ENCODE measurements at places on chromosomes 11 and 22.

DNA sequence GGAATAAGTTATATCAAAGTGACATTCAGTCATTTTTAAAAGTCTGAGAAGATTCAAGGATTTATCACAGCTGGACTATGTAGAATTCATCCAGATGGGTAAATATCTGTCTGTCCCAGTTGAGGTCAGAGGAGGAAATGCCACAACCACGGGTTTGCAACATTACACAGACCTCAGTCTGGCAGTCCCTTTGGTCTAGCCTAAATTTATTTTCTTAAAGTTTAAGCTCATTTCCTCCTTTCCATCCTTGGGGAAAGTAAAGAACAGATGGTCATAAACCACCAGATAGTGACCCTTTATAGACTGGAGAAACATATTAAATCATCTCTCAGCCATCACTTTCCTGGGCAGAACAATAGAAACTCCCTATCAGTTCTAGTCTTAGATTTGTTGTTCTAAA lies 238.4 kb upstream of the DDI1 start:
- DNase-seq, result no peak

- no peak for DNase-seq
Measured at GRCh38 chr11:115077740-115078139, 399.4 kb downstream of the NXPE2 start.

DNA sequence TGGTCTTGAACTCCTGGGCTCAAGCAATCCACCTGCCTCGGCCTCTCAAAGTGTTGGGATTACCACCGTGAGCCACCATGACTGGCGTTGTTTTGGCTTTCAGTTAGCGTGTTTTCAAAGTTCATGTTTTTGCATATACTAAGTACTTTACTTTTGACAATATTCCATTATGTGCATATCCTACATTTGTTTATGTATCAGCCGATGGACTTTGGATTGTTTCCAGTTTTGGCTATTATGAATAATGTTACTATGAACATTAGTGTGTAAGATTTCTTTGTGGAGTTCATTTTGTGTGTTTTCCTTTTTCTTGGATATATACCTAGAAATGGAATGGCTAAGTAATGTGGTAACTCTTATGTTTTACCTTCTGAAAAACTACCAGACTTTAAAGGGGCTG lies 9.9 kb downstream of the CSTF3 start:
- no peak for DNase-seq

GRCh38 chr11:8257003-8257664 lies 6.5 kb downstream of the LMO1 start:
- no peak for DNase-seq

DNA sequence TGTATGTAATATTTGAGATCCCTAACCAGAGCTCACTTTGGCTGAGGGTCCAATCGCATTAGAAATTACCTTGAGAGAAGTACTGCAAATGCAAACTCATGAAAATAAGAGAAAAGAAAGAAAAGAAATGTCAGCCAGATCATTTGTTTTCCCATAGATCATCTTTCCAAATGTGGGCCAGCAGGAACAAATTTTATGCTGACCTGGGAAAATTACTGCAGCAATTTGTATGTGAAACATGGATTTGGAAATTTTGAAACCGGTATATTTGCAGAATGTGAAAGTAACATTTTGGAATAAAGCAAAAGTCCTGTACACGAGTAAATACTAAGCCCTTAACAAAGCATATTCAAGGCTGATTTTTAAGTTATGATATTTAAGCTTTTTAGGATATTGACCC lies 1058.9 kb upstream of the CCDC90B start:
- no peak for DNase-seq

DNA sequence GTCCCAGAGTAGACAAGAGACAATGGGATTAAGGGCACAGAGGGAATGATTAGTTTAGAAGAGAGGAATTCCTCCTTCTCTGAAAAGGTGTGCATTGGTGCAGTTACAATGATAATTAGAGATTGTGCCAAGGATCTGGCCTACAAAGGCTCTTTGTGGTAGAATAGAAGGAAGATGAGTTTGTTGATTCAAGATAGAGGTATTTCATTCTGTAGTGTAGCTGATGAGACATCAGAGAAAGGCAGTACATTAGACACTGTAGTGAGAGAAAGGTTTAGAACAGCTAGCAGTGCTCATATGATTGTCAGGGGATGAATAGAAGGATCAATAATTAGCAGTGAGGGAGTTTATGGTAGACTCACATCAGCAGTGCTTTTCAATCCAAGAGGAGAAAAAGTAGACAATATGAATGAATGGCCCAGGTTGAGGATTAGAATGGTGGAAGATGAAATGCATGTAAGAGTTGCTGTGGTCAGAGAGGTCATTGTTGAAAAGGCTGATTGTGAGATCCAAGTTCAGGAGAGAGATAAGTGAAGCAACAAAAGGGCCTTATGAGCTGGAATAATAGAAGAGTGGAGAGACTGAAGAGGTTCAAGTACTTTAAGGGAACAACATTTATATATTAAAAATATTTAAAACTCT lies 28.9 kb downstream of the SIK2 start:
- no peak for DNase-seq

GRCh38 chr11:10265936-10266335 lies 28.1 kb downstream of the SBF2 start:
- no peak for DNase-seq

GRCh38 chr11:119389611-119390254 lies 8.2 kb upstream of the USP2 start:
- DNase-seq, result no peak

GRCh38 chr11:132137981-132138313 lies 767.5 kb downstream of the NTM start:
- no peak for DNase-seq

DNA sequence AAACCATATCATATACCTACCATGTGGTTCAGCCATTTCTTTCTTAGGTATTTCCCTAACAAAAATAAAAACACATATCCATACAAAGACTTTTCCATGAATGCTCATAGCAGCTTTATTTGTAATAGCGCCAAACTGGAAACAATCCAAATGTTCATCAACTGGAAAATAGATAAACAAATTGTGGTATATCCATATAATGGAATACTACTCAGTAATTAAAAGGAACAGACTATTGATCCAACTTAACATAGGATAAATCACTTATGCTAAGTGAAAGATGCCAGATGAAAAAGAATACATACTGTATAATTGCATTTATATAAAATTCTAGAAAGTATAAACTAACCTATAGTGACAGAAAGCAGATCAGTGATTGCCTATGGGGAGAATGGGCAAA lies 323.3 kb downstream of the BUD13 start:
- DNase-seq, result no peak

DNA sequence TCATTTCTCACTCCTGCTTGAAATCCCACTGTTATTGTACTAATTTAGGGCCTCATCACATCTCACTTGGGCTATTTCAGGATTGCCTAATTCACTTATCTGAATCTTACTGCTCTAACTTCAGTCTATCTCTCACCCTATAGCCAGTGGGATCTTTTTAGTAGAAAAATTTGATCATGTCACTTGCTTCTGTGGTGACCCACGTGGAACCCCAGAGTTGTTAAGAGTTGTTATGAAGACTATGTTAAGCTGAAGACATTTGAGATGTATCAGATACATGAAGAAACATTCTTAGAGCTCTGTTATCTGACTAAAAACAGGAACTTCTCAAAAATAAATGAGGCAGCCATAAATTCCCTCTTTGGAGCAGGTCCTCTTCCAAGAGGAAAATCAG lies 1375.6 kb upstream of the TENM4 start:
- DNase-seq, result no peak

GRCh38 chr11:2140411-2141400 lies 1.5 kb upstream of the IGF2 start:
- DNase-seq, result no peak

DNA sequence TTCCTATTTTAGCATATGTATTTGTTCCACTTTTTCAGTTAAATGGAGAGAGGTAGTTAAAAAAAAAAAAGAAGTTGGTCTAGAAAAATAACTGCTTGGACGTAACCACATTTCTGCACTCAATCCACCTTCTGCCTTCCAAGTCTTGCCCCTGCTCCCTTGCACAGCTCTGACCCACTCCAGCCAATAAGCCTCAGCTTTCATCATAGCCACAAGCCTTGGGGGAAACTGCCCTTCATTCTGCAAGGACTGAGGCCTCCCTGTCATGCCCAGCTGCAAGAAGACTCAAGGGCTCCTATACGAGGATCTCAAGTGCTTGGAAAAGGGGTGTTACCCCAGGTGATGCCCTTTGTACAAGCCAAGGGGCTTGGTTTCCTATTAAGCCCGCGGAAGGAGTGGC lies 36.0 kb upstream of the OAF start:
- peak; percentile 80 for DNase-seq

- DNase-seq, result no peak
Measured at GRCh38 chr11:111361052-111361801, 17.8 kb downstream of the POU2AF1 start.

- no peak for DNase-seq
Measured at GRCh38 chr11:19199771-19200170, 2.0 kb downstream of the CSRP3 start.

Data from HL-60 (cell line).